ENCODE measurements at places on chromosomes 3 and 15. TPM values are rescaled to one million over a fixed set of nuclear protein-coding genes. Genes with fewer than 3 reads are reported as not detected.

The TTC21A gene
- polyA plus RNA-seq = 21.7 TPM

The EPB42 gene
- not detected for polyA plus RNA-seq

The EOMES gene
- polyA plus RNA-seq = 0.05 TPM

DNA sequence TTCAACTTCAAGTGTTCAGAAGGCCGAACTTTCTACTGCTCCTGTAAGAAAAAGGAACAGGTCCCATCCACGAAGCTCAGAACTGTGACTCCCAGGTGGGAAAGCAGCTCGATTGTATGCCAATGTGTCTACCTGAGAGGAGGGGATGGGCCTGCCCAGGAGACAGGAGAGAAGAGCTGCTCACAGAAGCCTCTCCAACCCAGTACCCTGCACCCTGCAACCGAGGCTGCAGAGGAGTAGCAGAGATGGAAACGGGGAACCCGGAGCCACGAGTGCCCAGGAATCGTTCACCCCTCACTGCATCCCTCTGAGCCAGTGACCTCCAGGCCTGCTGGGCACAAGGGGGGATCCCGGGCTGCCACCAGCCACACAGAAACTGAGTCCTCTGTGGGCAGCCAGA, 86.5 kb upstream of the PRR23E start:
- no peak for DNase-seq

The GUCA1C gene
- 13.0 TPM for polyA plus RNA-seq

DNA sequence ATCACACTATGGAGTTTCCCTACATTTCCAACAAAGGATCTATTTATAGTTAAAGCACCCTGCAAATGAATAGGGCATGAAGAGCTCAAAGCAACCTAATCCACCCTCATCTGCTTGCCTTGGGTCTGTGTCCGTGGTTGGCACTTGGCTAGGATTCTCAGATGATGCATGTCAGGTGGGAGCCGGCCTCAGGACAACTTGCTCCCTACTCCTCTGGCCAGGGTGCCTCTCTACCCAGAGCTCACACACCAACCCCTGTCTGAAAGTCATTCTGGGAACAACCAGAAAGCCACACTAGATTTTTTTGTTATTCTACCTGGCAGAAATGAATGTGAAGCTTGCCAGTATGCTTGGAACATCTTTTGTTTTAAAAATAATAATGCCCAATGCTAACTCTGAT, 13.2 kb downstream of the ARHGEF3 start:
- no peak for DNase-seq

DNA sequence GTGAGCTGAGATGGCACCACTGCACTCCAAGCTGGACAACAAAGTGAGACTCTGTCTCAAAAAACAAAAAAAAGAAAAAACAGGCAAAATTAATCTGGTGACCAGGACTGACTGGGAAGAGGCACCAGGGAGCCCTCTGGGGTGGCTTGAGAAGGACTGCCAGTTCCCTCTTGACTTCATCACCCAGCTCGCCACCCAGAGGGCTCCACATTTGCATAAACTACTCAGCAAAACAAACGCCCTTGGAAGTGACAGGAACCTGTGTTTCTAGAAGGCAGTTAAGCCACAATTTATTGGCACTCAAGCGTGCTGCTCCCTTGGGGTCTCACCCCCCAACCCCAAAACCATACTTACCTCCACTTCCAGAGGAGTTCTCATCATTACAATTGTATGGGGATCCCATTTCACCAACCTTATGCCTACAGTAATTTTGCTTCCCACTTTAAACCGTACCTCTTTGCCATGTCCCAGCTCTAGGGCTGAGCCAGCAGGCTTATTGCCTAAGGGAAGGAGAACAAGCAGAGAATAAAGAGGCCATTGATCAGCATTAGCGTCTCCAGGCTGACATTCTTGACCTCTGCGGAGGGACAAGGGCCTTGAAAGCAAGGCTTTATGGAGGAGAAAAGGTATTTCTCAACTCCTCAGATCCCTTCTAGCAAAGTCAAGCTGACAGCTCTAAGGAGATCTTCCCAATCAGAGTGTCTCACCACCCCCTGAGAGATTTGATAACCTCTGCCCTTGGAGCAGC, 357.4 kb downstream of the SHQ1 start:
- no peak for DNase-seq

- DNase-seq = peak; percentile 66
Observed at GRCh38 chr3:67384760-67385397, 269.5 kb downstream of the SUCLG2 start.

DNA sequence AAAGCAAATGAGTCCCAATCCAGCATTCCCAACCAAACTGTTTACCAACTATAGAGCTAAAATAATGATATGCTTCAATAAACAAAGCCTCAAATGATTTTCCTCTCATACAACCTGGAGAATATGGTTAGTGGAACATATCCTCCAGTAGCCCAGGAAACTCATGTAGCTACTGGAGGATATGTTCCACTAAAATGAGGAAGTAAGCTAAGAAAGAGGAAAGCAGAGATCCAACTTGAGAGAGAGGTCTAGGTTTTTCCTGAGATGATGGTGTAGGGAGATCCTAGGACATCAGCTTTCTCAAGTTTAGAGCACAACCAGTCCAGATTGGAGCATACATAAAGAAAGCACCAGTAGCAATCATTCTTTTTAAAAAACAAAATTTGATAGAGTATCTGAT, 44.6 kb upstream of the SLC4A7 start:
- no peak for DNase-seq

GRCh38 chr15:81660976-81661375, 287.0 kb upstream of the TMC3 start:
- DNase-seq = no peak

GRCh38 chr3:171125010-171125409, 98.5 kb upstream of the SLC2A2 start:
- DNase-seq = no peak

- DNase-seq = no peak
Observed at GRCh38 chr3:57961828-57962447, 46.3 kb upstream of the FLNB start.

The MKRN2OS gene
- polyA plus RNA-seq = 1.9 TPM

The ZBTB38 gene
- polyA plus RNA-seq = 5.7 TPM

DNA sequence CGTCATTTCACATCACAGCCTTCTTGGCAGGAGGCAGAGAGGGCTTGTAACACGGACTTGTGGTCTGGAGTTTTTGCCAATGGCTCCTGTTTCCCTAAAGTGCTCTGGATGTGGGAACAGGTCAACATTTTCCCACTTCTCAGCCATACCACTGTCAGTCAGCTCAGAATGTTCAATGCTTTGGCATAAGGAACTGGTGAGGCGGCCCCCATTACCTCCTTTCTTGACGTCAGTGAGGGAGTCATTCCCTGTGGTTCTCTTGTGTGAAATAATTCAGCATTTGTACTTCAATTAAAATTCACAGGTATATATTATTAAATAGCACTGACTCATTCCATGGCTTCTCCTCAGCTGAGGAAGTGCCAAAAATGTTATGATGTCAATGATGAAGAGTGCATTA, 167.1 kb downstream of the P3H2 start:
- DNase-seq = no peak

- DNase-seq = no peak
Observed at GRCh38 chr15:57462381-57462780, 86.1 kb downstream of the CGNL1 start.

- DNase-seq = no peak
Observed at GRCh38 chr3:50166620-50167019, 11.5 kb downstream of the SEMA3F start.

The CHST14 gene
- polyA plus RNA-seq = 6.1 TPM

The ITIH1 gene
- 1.1 TPM for polyA plus RNA-seq

DNA sequence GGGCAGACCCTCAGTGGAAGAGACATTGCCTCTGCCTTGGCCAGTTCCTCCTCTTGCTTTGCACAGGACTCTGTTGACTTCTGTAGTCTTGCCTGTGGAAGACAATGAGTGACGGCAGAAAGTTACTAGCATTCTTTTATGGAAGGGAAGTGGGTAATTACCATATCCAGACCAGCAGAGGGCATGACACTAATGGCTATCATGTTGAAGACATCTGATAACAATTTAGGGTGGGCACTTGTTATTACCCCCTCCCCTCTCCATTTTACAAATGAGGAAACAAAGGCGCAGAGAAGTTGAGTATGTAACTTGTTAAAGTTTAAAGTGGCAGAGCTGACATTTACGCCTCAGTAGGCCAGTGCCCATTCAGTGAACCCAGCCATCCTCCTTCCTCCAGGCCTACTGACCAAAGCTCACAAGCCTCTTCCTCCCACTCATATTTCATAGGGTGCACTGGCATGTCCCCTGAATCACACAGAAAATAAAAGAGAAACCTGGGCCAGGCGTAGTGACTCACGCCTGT, 48.2 kb upstream of the FMN1 start:
- DNase-seq = no peak

The ITIH3 gene
- polyA plus RNA-seq = 2.1 TPM

The SAXO2 gene
- polyA plus RNA-seq = 7.1 TPM

GRCh38 chr3:135621184-135621920, 344.2 kb upstream of the PPP2R3A start:
- DNase-seq = no peak

GRCh38 chr15:52652984-52653383, 26.2 kb downstream of the ATOSA start:
- DNase-seq = no peak

The SERINC4 gene
- 0.47 TPM for polyA plus RNA-seq

- no peak for DNase-seq
Observed at GRCh38 chr3:50516440-50516871, 13.0 kb upstream of the CACNA2D2 start.

DNA sequence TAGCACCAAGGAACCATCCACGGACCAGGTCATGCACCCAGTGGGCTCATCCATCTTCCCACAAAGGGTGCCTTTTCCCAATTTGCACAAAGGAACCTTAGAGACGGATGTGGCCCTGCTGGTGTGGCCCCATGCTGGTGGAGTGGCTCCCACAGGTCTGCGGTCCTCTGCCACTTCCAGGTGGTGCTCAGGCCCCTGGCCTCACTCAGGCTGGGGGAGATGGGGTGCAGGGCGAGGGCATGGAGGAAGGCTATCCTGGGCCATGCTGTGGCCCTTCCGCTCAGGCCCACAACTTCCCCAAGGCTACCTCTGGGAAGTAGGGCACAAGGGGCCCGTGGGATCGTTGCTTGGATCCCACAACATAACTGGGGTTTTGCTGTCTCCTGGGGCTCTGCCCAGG, 5.2 kb upstream of the SYNM start:
- DNase-seq = no peak

- DNase-seq = no peak
Observed at GRCh38 chr15:39079296-39079847, 501.5 kb upstream of the THBS1 start.

DNA sequence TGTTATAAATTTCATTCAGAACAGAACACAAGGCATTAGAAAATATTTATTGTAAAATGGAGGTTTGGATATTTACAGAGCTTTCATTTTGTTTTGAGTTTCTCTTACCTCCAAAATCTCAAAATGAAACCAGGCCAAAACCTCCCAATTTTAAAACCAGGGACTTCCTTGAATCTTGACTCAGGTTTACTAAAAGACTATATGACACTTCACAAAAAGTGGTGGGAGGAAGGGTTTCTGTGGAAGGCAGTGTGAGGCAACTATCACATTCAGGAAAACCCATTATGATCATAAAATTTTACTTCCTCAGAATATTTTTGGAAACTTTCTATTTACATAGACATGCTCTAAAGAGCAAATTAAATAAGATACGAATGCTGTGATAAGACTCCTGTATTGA, 205.8 kb upstream of the EOMES start:
- no peak for DNase-seq

DNA sequence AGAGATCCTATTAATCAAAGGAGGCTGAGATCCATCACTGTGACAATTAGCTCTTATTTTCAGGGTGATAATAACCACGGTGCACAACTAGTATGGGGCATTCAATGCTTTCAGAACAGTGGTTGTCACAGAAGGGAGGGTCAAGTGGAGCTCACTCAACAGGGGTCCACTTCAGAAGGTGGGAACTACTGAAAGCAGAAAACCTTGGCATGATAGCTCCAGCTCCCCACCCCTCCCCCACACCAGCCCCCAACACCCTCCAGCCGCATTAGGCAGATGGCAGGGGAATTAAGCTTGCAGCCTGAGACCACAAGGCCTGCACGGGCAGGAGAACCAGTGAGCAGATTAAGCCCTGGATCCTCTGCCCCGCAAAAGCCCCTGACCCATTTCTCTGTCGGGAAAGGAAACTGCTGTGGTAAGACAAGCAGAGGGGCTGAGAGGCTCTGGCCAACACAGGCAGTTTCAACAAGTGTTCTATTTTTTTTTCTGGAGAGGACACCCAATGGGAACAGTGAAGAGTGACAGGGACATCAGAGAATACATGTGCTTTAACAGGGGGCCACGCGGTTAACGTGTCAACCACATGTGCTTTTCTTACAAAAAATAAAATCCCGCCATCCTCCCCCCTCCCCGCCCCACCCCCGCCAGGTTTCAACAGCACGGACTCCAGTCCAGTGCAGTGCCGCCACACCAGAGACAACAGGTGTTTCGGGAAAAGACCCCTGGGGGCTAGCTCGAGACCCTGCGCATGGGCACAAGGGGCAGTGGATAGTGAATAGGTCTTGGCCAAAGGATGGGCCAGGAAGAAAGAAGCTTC, 997 bp downstream of the FYCO1 start:
- DNase-seq = no peak

The IL5RA gene
- 0.35 TPM for polyA plus RNA-seq

DNA sequence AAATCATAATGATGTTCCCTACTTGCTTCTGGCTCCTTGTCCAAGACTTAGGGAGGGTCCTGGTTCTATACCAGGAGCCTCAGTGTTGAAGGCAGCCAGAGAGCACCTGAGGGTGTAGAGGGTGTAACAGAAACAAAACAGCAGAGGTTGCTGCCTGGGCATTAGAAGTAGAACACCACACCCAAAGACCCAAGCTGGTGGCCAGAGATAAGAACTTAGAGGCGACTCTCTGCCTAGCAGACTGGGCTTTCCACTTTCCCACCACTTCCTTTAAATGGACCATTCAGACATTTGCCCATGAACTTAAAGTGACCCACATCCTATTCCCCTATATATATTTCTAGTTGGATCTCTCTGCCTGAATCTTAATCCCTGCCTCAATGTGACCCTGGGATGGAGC, 189.8 kb downstream of the KLF13 start:
- no peak for DNase-seq

GRCh38 chr15:70442616-70443321, 320.6 kb downstream of the UACA start:
- no peak for DNase-seq

The TRIP4 gene
- polyA plus RNA-seq = 11.7 TPM

DNA sequence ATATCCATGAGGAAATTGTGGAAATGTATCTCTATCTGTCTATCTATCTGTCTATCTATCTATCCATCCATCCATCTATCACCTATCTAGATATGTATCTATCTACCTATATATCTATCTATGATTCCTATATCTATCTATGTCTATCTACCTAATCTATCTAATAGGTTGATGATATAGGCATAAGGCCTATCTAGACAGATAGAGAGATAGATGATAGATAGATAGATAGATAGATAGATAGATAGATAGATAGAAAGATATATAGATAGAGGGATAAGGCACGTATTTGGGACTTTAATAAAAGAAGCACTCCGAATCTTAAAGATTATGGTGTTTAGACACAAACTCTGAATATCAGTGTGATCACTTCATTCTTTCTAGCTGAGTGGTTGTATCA, 58.1 kb downstream of the DIPK2A start:
- no peak for DNase-seq

The ACP3 gene
- polyA plus RNA-seq = 5.2 TPM

GRCh38 chr3:32492684-32493436, 9.8 kb downstream of the CMTM6 start:
- DNase-seq = no peak

Measured in pancreas (tissue), 10 donors.